ENCODE measurements at places on chromosomes 1 and 21.

DNA sequence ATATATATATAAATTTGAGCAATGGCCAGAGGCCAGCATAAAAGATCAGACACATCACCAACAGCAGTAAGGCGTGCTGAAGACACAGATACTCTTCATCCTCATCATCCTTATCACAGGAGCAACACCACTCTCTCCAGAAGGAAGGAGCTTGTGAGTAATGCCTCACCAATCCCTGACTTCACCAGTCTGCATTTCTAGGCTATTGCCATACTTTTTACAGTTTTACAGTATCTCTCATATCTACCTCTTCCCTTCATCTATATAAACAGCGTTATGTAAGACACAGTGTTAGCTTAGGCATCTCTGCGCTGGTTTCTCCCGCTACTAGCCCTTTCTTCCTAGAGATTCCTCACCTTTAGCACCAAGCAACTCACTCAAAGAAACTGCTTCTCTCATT is 2.4 kb upstream of the ABL2 start:
- no peak overlapping the region for H3K4me3 ChIP-seq
- no peak overlapping the region for H3K27ac ChIP-seq
- no peak for DNase-seq
- peaks cover 5% of the 10 kb centered on the region for H3K36me3 ChIP-seq
- peaks cover 15% of the 10 kb centered on the region for H3K4me1 ChIP-seq

DNA sequence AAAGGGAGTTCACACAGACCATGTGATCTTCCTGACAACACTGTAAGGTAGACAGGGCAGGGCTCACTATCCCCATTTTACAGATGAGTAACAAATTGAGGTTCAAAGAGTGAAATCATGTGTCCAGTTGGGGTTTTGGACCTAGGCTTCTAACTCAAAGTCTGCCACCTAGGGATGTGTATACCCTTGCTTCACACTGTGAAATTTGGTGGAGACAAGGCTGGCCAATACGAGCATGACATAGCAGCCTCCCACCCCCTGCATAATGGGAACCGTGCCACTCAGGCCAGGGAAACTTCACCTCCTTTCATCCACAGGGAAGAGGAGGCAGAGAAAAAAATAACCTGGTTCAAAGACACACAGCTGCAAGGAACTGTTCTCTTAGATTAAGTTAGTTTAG is 6.8 kb downstream of the IQGAP3 start:
- H3K27ac ChIP-seq: no peak overlapping the region
- no peak for DNase-seq
- no peaks in the 10 kb centered on the region for H3K27me3 ChIP-seq
- H3K4me3 ChIP-seq: no peak overlapping the region
- H3K36me3 ChIP-seq: no peaks in the 10 kb centered on the region

GRCh38 chr1:53572815-53573173 is 113.6 kb downstream of the DMRTB1 start:
- peaks cover 6% of the 10 kb centered on the region for H3K4me1 ChIP-seq
- DNase-seq: no peak
- no peak overlapping the region for H3K27ac ChIP-seq
- no peak overlapping the region for H3K4me3 ChIP-seq
- H3K36me3 ChIP-seq: peaks cover 2% of the 10 kb centered on the region

DNA sequence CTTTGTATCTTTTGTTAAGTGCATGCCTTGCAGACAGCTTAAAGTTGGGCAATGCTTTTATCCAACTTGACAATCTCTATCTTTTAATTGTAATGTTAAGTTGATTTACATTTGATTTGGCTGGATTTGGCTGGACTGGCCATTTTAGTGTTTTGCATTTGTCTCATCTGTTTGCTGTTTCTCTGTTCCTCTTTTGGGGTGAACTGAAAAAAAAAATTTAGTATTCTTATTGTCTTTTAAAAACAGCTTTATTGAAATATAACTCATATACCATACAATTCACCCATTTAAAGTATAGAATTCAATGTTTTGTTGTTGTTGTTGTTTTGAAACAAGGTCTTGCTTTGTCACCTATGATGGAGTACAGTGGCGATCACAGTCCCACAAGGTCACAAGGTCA is 34.4 kb downstream of the DIPK1A start:
- H3K27ac ChIP-seq: no peak overlapping the region
- H3K36me3 ChIP-seq: peaks cover 12% of the 10 kb centered on the region
- H3K4me3 ChIP-seq: no peak overlapping the region
- no peaks in the 10 kb centered on the region for H3K27me3 ChIP-seq

DNA sequence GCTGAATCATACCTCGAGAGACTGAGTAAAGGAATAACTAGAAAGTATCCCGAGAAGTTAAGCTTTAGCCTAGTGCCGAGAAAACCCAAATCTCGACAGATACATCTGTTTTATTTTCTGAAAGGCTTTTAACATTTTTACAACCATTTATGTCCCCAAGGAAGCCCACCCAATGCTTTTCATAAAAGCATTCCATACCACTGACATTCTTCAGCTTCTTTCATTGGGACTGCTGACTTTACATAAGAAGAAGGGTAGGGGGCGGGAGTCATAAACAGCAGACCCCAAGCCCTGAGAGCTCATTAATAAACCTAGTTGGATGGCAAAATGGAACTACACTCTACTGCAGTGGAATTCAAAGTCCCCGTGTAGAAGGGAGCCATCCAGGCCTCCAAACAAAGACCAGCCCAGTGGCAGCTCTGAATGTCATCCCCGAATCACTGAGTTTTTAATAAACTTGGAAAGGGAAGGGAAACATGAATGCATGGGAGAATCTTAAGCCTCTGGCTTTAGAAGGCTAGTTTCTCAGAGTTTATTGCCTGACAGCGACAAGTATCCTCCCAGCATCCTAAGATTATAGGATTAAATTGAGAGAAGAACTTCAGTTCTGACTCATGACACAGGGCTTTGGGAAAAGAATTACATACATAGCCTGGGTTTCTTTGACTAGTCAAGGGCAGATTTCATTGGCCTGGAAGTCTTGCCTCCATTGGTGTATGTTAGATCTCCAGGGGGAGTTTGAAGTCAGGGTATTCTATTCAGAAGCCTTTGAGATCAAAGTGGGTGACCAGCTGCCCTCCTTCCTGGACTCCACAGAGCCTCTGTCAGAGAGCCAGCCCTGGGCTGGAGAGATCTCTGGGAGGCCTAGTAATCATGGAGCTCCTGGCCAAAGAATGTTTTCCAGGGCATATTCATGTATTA is 3.7 kb downstream of the ATF3 start:
- H3K4me3 ChIP-seq: no peak overlapping the region
- no peaks in the 10 kb centered on the region for H3K36me3 ChIP-seq
- peaks cover 8% of the 10 kb centered on the region for H3K27me3 ChIP-seq
- H3K27ac ChIP-seq: no peak overlapping the region
- peaks cover 9% of the 10 kb centered on the region for H3K4me1 ChIP-seq

- no peak overlapping the region for H3K4me3 ChIP-seq
- H3K36me3 ChIP-seq: no peaks in the 10 kb centered on the region
- H3K4me1 ChIP-seq: no peaks in the 10 kb centered on the region
- no peak for DNase-seq
These were observed 296.3 kb downstream of the PTBP2 start for GRCh38 chr1:97017895-97018294.

GRCh38 chr1:8211883-8212579 is 105.9 kb upstream of the SLC45A1 start:
- H3K4me3 ChIP-seq: no peak overlapping the region
- H3K4me1 ChIP-seq: peaks cover 2% of the 10 kb centered on the region
- H3K27me3 ChIP-seq: peaks cover 25% of the 10 kb centered on the region
- H3K36me3 ChIP-seq: no peaks in the 10 kb centered on the region
- no peak for DNase-seq

DNA sequence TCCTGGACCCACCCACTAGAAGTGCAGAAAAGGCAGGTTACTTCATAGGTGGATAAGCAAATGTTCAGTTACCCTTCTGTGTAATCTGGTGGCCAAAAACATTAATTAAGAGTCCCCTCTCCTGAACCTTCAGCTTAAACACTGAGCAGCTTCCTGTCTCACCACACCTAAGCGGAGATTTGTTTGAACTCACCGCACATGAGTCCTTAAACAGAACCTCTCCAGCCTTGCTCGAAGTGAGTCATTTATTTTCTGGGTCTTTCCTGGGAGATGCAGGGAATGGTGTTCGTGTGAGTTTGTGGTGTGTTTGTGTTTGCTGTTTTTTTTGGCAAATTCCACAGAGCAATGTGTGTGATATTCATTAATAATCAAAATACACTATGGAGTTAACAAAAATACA is 7.6 kb upstream of the FNBP1L start:
- H3K27ac ChIP-seq: no peak overlapping the region
- no peak overlapping the region for H3K4me3 ChIP-seq
- H3K4me1 ChIP-seq: peaks cover 4% of the 10 kb centered on the region
- no peaks in the 10 kb centered on the region for H3K36me3 ChIP-seq
- no peaks in the 10 kb centered on the region for H3K27me3 ChIP-seq

DNA sequence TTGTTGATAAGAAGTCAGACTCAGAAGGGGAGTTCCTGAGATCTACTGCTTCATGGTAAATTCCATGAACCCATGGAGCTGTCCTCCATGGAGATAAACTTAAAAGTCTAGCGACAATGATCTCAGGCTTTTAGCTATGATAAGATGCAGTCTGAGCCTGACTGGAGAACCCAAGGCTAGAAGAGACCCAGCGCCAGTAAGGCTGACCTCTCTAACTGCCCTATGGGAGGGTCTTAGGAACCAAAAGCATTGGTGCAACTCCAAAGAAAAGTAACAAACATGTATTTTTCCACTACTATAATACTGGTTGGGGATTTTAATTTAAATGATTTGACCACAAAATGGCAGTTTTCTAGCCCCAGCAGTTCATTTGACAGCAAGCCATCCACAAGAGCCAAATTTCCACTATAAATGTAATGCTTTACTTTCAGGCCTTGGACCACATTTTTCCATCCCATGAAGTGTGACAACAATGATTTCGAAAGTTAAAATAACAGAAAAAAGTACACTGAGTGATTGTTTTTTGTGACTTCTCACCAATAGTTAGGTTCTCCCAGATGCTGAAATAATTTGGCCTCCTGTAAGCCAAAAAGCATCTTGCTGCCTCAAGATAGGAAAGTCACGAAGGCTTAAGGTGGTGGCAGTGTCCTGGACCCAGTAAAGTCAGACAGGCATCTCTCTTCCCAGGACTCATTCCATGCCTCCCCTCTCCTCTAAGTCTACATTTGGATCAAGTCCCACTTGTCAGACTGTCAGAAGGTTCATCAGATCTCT is 43.1 kb upstream of the EXOSC10 start:
- H3K27me3 ChIP-seq: no peaks in the 10 kb centered on the region
- H3K4me1 ChIP-seq: no peaks in the 10 kb centered on the region
- no peak overlapping the region for H3K27ac ChIP-seq
- H3K36me3 ChIP-seq: peaks cover 24% of the 10 kb centered on the region
- no peak for DNase-seq

DNA sequence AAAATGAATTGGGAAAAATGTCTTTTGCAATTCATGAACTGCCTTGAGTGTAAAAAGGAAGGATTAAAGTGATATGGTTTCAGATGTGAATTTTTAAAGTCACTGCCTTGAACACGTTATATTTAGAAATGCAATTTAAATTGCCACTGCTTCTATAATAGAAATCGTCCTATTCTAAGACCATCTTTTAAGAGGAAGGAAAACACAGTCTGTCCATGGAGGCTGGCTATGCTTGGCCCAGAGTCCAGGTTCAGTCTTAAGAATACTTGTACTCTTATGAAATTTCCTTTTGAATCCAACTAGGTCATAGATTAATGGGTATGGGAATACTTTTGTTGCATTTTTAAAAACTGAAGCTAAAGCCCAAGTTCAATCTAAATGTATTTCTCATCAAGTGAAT is 86.0 kb downstream of the PCNX2 start:
- H3K36me3 ChIP-seq: peaks cover 18% of the 10 kb centered on the region
- no peak for DNase-seq
- no peaks in the 10 kb centered on the region for H3K4me1 ChIP-seq
- no peak overlapping the region for H3K4me3 ChIP-seq
- H3K27ac ChIP-seq: no peak overlapping the region

GRCh38 chr21:38246511-38246910 is 10.3 kb upstream of the KCNJ15 start:
- no peak overlapping the region for H3K4me3 ChIP-seq
- no peaks in the 10 kb centered on the region for H3K36me3 ChIP-seq
- H3K4me1 ChIP-seq: no peaks in the 10 kb centered on the region
- no peak for DNase-seq
- peaks cover 8% of the 10 kb centered on the region for H3K27me3 ChIP-seq

DNA sequence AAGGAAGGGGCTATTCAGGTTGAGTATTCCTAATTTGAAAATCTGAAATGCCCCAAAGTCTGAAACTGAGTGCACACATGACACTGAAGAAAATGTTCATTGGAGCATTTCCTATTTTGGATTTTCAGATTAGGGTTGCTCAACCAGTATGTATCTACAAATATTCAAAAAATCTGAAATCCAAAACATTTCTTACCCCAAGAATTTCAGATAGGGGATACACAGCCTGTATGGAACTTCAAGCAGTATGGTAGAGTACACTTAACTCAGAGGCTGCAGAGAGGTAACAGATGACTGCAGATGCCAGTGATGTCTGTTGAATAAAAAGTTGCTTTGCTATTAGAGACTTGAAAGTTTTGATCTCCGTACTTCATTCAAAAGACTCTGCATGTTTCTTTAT is 19.0 kb downstream of the YTHDF2 start:
- no peak overlapping the region for H3K27ac ChIP-seq
- no peaks in the 10 kb centered on the region for H3K27me3 ChIP-seq
- H3K36me3 ChIP-seq: peaks cover 18% of the 10 kb centered on the region
- H3K4me1 ChIP-seq: peaks cover 16% of the 10 kb centered on the region

- H3K36me3 ChIP-seq: no peaks in the 10 kb centered on the region
- H3K27me3 ChIP-seq: peaks cover 9% of the 10 kb centered on the region
- DNase-seq: peak; percentile 28
- no peak overlapping the region for H3K4me3 ChIP-seq
- H3K27ac ChIP-seq: no peak overlapping the region
These were observed 30.0 kb upstream of the ACP6 start for GRCh38 chr1:147700042-147701006.

DNA sequence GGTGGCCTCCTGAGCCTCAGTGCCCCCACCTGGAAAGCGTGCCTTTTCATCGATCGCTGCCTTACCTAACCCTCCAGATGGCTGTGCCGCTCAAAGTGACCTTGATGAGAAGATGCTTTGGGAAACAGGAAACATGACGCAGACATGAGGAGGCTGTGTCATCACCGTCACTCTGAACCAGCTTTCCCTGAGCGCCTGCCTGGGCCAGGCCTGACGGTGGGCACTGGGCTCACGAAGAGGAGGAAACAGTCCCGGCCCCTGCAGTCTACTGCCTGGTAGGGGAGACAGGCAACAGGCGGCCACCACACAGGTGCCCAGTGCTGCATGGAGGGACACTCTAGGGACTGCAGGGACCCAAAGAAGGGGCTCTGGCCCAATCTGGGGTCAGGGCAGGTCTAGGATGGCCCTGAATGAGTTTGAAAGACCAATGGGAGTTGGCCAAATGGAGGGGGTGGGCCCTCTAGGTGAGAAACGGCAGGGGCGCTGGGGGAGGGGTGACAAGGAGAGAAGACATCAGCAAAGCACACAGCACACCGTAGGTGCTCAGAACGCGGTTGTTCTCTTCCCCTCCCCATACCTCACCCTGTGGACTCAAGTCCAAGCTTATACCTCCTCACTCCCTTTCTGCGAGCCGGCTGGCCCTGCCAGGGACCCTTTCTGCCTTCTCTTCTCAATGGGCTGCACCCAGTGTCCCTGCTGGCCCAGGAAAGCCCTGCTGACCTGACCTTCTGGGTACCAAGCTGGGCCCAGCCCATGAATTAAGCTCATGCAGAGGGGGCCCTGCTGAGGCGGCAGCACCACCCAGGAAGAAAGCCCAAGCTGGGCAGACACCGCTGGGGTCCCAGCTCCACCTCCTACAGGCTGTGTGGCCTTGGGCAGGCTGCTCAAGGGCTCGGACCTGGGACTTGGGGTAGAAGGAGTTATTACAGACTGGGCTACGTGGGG is 44.9 kb downstream of the GLIS1 start:
- DNase-seq: no peak
- H3K4me3 ChIP-seq: no peak overlapping the region
- peaks cover 20% of the 10 kb centered on the region for H3K27me3 ChIP-seq
- H3K27ac ChIP-seq: no peak overlapping the region
- H3K36me3 ChIP-seq: no peaks in the 10 kb centered on the region
- no peaks in the 10 kb centered on the region for H3K4me1 ChIP-seq
